ENCODE measurements at places on chromosomes 1 and 21. TPM values are rescaled to one million over a fixed set of nuclear protein-coding genes. Genes with fewer than 3 reads are reported as not detected.

- no peak for DNase-seq
- no peaks in the 10 kb centered on the region for H3K27me3 ChIP-seq
- H3K4me1 ChIP-seq = no peaks in the 10 kb centered on the region
- H3K4me3 ChIP-seq = no peak overlapping the region
Measured at GRCh38 chr1:29444081-29444715, 207.9 kb downstream of the PTPRU start.

DNA sequence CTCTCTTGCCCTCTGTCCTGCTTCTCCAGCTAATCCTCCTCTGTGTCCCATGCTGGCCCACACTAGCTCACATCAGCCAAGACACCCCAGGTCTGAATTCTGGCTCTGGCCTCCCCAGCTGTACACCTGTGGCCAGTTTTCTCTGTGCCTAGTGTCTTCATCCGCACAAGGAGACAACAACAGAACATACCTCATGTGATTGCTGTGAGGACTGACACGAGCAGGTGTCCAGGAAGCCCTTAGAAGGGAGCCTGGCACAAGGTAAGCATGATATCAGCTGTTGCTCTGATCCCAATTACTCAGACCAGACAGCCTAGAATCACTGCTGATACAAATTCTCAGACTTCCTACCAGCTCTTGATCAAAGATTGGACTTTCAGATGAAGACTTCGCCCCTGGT, 71.2 kb upstream of the GJB5 start:
- no peak for DNase-seq
- no peaks in the 10 kb centered on the region for H3K27me3 ChIP-seq
- no peaks in the 10 kb centered on the region for H3K36me3 ChIP-seq
- no peak overlapping the region for H3K4me3 ChIP-seq
- H3K27ac ChIP-seq = no peak overlapping the region

- no peak overlapping the region for H3K4me3 ChIP-seq
- H3K27ac ChIP-seq = no peak overlapping the region
- H3K4me1 ChIP-seq = no peaks in the 10 kb centered on the region
- no peaks in the 10 kb centered on the region for H3K36me3 ChIP-seq
Measured at GRCh38 chr1:96388421-96389310, 332.9 kb upstream of the PTBP2 start.

GRCh38 chr1:187871177-187871845, 1042.6 kb downstream of the PLA2G4A start:
- H3K4me1 ChIP-seq = no peaks in the 10 kb centered on the region
- H3K36me3 ChIP-seq = no peaks in the 10 kb centered on the region
- H3K27ac ChIP-seq = no peak overlapping the region

Gene ITLN2
- total RNA-seq = not detected

- H3K4me1 ChIP-seq = peaks cover 13% of the 10 kb centered on the region
- no peaks in the 10 kb centered on the region for H3K27me3 ChIP-seq
- no peak overlapping the region for H3K4me3 ChIP-seq
- no peak for DNase-seq
Measured at GRCh38 chr1:12496154-12496961, 121.7 kb downstream of the DHRS3 start.

DNA sequence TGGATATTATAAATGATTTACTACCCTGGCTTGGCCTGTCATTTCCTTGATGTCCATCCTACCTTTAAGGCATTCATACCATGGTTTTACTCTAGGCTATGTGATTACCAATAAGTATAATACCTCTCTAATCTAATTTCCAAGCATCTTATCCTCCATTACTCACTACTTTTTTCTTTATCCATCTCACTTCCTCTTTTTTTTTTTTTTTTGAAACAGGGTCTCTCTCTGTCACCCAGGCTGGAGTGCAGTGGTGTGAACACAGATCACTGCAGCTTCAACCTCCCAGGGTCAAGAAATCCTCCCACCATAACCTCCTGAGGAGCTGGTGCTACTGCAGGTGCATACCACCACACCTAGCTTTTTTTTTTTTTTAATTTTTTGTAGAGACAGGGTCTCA, 39.9 kb downstream of the INKA2 start:
- H3K27ac ChIP-seq = no peak overlapping the region
- no peak for DNase-seq
- H3K4me1 ChIP-seq = no peaks in the 10 kb centered on the region
- H3K36me3 ChIP-seq = no peaks in the 10 kb centered on the region
- H3K27me3 ChIP-seq = no peaks in the 10 kb centered on the region

- H3K4me3 ChIP-seq = no peak overlapping the region
- DNase-seq = no peak
- H3K27ac ChIP-seq = no peak overlapping the region
- no peaks in the 10 kb centered on the region for H3K36me3 ChIP-seq
- H3K27me3 ChIP-seq = no peaks in the 10 kb centered on the region
- no peaks in the 10 kb centered on the region for H3K4me1 ChIP-seq
Measured at GRCh38 chr21:41350436-41351155, 11.2 kb upstream of the MX2 start.

Gene ADORA1
- total RNA-seq = not detected

DNA sequence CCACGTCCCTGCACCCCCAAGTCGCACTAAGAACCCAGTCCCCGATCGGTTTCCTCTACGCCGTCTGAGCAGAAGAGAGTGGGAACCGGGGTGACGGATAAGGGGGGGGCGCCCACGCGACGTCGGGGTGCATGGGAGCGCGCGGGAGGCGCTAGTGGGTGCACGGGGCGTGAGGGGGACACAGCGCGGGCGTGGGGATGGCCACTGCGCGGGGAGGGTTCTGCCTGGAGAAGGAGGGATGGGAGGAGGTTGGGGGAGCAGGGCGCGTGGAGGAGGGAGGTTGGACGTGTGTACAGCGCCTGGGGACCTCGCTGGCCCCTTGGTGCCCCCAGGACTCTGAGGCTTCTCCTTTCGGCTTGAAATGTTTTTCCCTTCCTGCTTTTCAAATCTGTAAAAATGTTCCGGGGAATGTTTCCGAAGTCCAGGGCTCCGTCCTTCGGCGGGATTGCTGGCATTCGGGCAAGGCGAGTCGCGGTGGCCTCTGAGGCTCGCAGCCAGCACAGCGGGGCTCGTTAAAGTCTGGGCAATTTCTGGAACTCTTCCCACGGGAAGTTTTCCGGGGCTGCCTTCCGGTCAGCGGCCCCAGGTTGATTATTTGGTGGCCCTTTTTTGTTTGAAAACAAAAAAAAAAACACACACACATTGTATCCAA, 13.1 kb downstream of the RNF220 start:
- no peak for DNase-seq
- no peak overlapping the region for H3K4me3 ChIP-seq
- H3K36me3 ChIP-seq = no peaks in the 10 kb centered on the region
- peaks cover 68% of the 10 kb centered on the region for H3K27me3 ChIP-seq
- no peak overlapping the region for H3K27ac ChIP-seq

DNA sequence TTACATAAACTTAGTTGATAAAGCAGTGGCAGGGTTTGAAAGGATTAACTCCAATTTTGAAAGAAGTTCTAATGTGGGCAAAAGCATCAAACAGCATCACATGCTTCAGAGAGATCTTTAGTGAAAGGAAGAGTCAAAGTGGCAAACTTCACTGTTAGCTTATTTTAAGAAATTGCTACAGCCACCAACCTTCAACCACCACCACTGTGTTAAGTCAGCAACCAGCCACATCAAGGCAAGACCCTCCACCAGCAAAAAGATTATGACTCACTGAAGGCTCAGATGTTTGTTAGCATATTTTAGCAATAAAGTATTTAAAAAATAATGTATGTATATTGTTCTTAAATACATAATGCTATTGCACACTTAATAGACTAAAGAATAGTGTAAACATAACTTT, 21.3 kb upstream of the MAGI3 start:
- H3K36me3 ChIP-seq = no peaks in the 10 kb centered on the region
- H3K27ac ChIP-seq = no peak overlapping the region
- H3K27me3 ChIP-seq = no peaks in the 10 kb centered on the region
- H3K4me1 ChIP-seq = no peaks in the 10 kb centered on the region

DNA sequence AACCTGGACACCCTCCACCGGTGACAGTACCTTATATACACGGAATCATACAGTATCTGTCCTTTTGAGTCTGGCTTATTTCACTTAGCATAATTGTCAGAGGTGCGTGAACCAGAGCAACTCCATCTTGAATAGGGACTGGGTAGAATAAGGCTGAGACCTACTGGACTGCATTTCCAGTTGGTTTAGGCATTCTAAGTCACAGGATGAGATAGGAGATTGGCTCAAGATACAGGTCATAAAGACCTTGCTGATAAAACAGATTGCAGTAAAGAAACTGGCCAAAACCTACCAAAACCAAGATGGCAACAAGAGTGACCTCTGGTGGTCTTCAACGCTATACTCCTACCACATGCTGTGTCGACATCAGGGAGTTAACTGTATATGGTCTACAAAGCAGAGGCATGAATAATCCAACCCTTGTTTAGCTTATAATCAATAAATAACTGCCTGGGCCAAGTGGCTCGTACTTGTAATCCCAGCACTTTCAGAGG, 1.4 kb upstream of the FDPS start:
- no peaks in the 10 kb centered on the region for H3K27me3 ChIP-seq
- no peaks in the 10 kb centered on the region for H3K36me3 ChIP-seq
- no peak for DNase-seq
- H3K4me3 ChIP-seq = no peak overlapping the region
- no peak overlapping the region for H3K27ac ChIP-seq

DNA sequence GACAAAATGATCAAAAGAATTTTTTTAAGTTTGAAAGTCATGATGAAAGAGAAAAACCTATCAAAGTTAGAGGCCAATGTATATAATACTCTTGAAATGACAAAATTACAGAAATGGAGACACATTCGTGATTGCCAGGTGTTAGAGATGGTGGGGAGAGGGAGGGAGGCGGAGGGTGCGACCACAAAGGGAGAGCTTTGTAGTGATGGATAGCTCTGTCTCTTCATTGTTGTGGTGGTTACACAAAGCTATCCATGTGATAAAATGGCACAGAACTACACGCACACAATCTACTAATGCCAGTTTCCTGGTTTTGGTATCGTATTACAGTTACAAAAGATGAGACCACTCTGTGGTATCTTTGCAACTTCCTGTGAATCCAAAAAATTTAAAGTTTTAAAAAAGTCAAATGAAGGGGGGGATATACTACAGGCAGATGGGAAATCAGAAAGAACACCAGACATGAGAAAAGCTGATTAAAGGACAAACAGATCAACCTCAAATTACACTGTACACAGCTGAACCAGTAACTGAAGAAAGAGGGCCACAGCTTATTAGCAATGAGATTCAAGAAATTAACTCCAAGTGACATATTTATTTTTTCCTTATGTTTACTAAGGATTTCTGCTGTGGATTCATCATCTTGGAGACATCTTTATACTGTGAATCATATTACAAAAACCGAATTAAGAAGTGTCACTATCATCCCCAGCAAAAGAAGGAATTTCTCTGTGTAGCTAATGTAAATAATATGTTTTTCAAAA, 199.1 kb downstream of the SLC45A1 start:
- no peaks in the 10 kb centered on the region for H3K27me3 ChIP-seq
- DNase-seq = no peak
- peak overlapping the region; percentile 56 for H3K27ac ChIP-seq
- H3K4me1 ChIP-seq = peaks cover 6% of the 10 kb centered on the region
- H3K36me3 ChIP-seq = no peaks in the 10 kb centered on the region

Gene HSPA6
- 0.55 TPM for total RNA-seq

DNA sequence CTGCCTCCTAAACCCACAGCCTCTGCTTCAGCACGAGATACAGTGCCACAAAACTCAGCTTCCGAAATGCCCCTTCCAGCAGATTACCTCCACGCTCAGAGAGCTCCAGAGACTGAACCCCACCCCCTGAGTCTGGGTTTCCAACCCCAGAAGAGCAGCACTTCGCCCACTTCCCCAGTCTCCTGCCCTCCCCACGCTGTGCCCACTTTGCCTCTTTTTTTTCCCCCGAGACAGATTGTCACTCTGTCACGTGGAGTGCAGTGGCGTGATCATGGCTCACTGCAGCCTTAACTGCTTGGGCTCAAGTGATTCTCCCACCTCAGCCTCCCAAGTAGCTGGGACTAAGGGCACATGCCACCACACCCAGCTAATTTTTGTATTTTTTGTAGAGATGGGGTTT, 10.1 kb downstream of the ICMT start:
- no peaks in the 10 kb centered on the region for H3K27me3 ChIP-seq
- H3K4me1 ChIP-seq = no peaks in the 10 kb centered on the region
- H3K36me3 ChIP-seq = no peaks in the 10 kb centered on the region
- no peak overlapping the region for H3K4me3 ChIP-seq
- DNase-seq = no peak

Gene FALEC
- total RNA-seq = 1.0 TPM

DNA sequence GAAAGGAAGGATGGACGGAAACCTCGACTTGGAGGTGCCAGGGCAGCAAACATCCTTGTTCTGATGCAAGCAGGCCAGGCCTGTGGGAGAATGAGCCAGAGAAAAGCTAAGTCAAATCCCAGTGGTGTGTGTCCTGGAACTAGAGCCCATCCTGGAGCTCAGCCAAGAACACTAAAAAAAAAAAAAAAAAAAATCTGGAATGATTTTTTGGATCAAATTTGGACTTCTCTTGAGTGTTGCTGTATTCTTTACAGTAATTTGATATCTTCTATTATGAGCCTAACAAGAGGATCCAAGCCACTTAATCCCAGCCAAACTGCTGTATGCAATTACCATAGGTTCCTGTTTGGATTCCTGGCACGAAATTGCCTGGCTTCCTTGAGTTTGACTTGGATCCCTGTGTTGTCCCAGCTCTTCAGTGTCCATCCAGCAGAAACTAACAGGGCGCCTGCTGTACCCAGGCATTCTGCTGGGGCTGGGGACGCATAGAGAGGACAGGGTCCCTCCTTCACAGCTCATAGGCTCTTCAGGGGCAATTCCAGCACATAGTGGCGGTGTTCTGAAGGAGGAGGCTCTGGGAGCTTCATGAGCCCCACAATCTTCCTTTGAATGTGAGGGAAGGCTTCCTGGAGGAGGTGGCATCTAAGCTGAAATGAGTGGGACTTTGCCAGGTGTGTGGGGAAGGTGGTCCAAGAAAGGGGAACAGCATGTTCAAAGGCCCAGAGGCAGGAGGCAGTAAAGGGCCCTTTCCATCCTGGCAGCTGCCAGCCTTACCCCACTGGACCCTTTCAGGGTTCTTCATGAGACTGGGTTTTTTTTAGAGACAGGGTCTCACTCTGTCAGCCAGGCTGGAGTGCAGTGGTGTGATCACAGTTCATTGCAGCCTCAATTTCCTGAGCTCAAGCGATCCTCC, 24.7 kb downstream of the EPHX1 start:
- H3K27ac ChIP-seq = peak overlapping the region; percentile 68
- no peaks in the 10 kb centered on the region for H3K27me3 ChIP-seq
- peak; percentile 72 for DNase-seq
- H3K4me3 ChIP-seq = no peak overlapping the region
- H3K36me3 ChIP-seq = no peaks in the 10 kb centered on the region

Gene PDE9A
- 15.0 TPM for total RNA-seq

GRCh38 chr1:181754103-181754502, 270.8 kb downstream of the CACNA1E start:
- H3K4me1 ChIP-seq = no peaks in the 10 kb centered on the region
- H3K27me3 ChIP-seq = no peaks in the 10 kb centered on the region
- H3K4me3 ChIP-seq = no peak overlapping the region
- DNase-seq = no peak
- no peaks in the 10 kb centered on the region for H3K36me3 ChIP-seq

DNA sequence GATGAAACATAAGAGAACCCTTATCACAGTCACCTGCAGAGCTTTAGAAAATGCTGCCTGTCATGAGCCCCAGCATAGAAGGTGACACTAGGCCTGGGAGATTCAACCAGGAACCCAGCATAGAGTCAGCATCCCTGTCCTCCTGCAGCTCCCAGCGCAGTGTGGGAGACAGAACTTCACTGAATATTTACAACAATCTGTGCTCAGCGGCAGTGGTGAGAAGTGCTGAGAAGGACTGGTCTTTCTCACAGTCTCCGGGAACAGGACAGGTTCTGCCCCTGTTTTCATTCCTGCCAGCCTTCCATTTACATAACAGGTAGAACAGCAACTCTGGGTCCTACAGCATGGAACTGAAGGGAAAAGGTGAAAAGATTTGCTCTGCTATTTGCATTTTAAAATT, 83.5 kb upstream of the GADD45A start:
- H3K4me1 ChIP-seq = no peaks in the 10 kb centered on the region
- H3K4me3 ChIP-seq = no peak overlapping the region
- H3K27me3 ChIP-seq = no peaks in the 10 kb centered on the region
- H3K27ac ChIP-seq = no peak overlapping the region
- no peak for DNase-seq

Measured in uterus (tissue), 4 donors.